Hippocampal formation (tissue), 2 donors: ENCODE measurements at places on chromosomes 5 and 9.

- no peak for DNase-seq
Observed at GRCh38 chr5:127856292-127856691, 153.1 kb downstream of the CCDC192 start.

GRCh38 chr9:115189686-115190085 is 71.7 kb upstream of the TNC start:
- no peak for DNase-seq

GRCh38 chr5:103315455-103315854 is 56.9 kb downstream of the MACIR start:
- DNase-seq = no peak

DNA sequence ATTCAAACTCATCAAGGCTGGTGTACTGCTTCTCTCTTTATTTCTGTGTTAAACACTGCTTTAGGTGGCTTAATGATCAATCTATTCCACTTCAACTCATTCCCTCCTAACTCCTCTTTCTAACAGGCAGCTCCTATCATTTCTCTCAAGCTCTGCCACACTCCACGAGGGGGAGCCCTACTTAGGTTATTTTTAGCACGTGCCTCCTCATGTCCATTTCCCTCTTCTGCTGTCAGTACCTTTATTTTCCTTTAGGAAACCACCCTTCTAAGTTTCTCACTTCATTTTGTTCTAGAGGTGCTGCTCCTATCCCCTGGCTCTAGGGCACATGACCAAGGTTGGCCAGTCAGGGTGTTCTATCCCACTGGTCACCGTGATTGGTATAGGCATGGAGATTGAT is 6.7 kb upstream of the BRINP1 start:
- DNase-seq = no peak

DNA sequence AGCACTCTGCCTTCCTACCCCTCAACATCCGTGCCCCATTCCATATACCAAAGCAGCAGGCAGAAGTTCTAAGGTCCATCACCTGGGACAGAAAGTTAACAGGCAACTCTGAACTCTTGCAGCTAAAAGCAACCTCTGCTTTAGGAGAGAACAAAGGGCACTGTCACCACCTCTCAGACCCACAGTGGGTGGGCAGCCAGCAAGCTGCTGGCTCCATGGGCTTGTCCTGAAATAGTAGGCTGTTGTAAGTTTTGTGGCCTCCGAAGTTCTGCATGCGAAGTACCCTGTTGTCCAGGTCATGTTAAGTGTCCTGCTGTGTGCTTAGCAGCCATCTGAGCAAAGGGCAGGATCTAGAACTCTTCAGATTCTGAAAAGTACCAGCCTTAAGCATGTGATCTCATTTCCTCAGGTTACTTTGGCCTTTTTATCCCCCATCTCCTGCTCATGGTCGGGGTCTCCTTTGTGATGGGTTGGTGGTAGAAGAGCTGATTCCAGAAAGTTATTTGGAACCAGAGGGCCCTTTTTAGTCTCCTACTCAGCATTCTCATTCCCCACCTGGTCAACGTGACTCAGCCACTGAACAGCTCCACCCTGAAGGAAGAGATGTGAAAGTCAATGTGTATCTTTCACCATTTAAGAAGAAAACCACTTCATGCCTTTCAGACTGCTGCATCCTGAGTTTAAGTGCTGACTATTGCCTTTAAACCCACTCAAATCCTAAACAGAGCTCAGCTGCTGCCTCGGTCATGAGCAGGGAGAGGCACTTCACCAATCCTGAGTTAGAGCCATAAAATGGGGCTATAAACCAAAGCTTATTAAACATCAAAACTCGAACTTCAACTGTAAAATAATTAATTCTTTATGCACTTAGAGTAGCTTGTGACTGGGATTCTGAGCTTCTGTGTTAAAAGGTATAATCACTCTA is 121.4 kb downstream of the DPYSL3 start:
- DNase-seq = no peak

DNA sequence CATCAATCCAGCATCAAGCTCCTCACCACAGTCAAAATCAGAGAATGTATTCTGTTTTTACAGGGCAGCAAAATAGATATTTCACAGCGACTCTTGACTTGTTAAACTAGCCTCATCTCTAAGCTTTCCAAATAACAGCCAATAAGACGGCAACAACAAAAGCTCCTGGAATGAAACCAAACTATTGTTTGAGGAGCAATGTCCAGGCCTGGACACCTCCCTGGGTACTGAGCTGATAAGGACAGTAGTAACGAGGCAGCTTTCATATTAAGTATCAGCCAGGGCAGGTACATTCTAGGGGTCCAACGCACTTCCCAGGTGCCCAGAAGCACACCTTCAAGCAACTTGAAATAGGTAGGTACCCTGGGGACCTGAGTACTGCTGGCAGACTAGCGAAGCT is 260.3 kb downstream of the ENC1 start:
- DNase-seq = no peak
